ENCODE measurements at places on chromosomes 6 and 20. TPM values are rescaled to one million over a fixed set of nuclear protein-coding genes. Genes with fewer than 3 reads are reported as not detected.

The C2 gene
- total RNA-seq: 1.0 TPM

The APOM gene
- 3.6 TPM for total RNA-seq

The B3GAT2 gene
- not detected for total RNA-seq

The HUS1B gene
- total RNA-seq: 0.86 TPM

The FAM184A gene
- 5.9 TPM for total RNA-seq

The NT5E gene
- total RNA-seq: 3.4 TPM

The GCNT2 gene
- total RNA-seq: 3.0 TPM

DNA sequence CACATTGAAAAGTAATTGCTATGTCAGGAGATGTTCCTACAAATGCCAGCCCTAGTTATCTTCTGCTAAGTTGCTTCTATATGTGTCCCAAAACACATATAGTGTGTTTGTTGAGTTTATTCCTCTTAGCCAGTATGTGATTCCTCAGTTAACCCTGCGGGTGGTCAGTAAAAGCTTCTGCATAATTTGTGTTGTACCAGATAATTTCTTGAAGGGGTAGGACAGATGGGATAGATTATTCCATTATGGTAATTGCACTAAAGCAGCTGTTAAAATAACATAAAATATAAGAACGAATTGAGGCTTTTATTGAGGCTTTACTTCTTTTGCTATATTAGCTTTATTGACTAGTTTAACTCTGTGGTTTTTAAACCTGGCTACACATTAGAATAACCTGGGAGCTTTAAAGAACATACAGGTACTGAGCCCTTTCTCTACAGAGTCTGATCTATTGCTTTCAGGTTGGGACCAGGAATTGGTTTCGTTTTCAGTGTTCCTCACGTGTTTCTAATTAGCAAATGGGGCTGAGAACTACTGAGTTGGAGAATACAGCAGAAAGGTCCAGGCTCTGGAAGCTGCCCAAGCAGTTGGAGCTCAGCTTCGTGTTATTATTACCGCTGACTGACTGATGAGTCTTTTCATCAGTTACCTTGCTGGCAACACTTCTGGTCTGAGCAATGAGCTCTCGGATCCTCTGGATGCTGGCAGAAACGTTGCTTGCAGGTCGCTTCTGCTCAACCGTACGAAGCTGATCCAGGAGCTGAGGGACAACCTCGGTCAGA lies 56.9 kb downstream of the FAM229B start:
- no peaks in the 10 kb centered on the region for H3K36me3 ChIP-seq
- peaks cover 14% of the 10 kb centered on the region for H3K27me3 ChIP-seq
- no peak for DNase-seq
- H3K4me1 ChIP-seq: peaks cover 1% of the 10 kb centered on the region

- peaks cover 42% of the 10 kb centered on the region for H3K4me1 ChIP-seq
- H3K4me3 ChIP-seq: peak overlapping the region; percentile 96
- H3K36me3 ChIP-seq: peaks cover 42% of the 10 kb centered on the region
- H3K27ac ChIP-seq: peak overlapping the region; percentile 99
- peak; percentile 44 for DNase-seq
These were observed 1.1 kb upstream of the RPS12 start for GRCh38 chr6:132813173-132813856.

DNA sequence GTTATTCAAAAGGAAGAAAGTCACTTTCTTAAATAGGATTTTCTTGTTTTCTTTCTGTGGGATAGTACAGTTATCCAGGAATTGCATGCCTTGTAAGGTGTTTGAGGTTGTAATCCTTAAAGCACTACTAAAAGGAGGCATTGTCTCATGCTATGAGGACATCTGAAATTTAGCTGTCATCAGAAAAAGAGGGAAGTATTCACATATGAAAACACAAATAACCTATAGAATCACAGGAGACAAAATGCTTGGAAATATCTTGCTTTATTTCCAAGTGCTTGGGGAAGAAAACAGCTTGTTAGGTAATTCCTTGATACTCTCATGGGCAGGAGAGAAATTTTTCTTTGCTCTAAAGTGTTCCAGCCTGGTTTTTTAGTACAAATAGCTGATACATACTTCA lies 40.1 kb downstream of the HECA start:
- H3K36me3 ChIP-seq: peaks cover 74% of the 10 kb centered on the region
- peaks cover 78% of the 10 kb centered on the region for H3K4me1 ChIP-seq
- no peak for DNase-seq
- no peaks in the 10 kb centered on the region for H3K27me3 ChIP-seq

- peaks cover 8% of the 10 kb centered on the region for H3K27me3 ChIP-seq
- H3K4me1 ChIP-seq: no peaks in the 10 kb centered on the region
- no peaks in the 10 kb centered on the region for H3K36me3 ChIP-seq
- no peak for DNase-seq
These were observed 131.4 kb downstream of the SYCP2 start for GRCh38 chr20:59802018-59802417.

DNA sequence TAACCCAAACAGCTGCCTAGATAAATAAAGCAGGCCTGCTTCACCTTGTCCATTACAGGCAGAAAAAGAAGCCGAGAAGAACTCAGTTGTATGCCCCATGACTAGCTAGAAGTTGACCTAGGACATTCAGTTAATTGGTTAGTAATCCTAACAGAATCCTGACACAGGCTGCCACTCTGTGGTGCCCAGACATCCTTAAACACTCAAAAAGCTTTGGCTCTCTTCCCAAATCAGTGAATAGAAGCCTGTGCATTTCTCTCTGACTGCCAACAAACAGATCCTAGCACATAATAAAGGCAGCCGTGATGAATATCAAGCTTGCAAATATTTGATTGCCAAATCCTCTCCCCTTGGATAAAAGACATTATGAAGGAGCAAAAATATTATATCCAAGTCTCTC lies 519.1 kb upstream of the EYS start:
- H3K27me3 ChIP-seq: no peaks in the 10 kb centered on the region
- H3K36me3 ChIP-seq: no peaks in the 10 kb centered on the region
- no peak for DNase-seq
- no peak overlapping the region for H3K27ac ChIP-seq

GRCh38 chr6:45610832-45611231 lies 233.1 kb upstream of the SUPT3H start:
- H3K4me1 ChIP-seq: peaks cover 35% of the 10 kb centered on the region
- peaks cover 16% of the 10 kb centered on the region for H3K36me3 ChIP-seq
- H3K27me3 ChIP-seq: no peaks in the 10 kb centered on the region

DNA sequence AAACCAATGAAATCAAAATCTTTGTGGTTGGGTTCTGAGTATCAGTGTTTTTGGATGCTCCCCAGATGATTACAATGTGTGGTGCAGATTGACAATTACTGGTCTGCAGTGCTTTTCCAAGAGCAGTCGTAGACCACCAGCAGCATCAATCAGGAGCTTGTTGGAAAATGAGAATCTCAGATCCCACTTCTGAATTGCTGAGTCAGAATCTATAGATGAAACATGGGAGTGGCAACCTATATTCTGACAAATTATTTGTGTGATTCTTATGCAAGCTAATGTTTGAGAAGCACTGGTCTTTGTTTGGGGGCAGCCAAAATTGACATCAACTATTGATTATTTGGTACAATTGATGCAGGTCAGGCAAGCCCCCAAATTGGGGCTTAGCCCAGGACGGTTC lies 539.9 kb upstream of the BTBD3 start:
- no peak overlapping the region for H3K27ac ChIP-seq
- no peak overlapping the region for H3K4me3 ChIP-seq
- DNase-seq: no peak
- H3K27me3 ChIP-seq: no peaks in the 10 kb centered on the region
- H3K36me3 ChIP-seq: no peaks in the 10 kb centered on the region
- no peaks in the 10 kb centered on the region for H3K4me1 ChIP-seq

- H3K36me3 ChIP-seq: no peaks in the 10 kb centered on the region
- H3K4me3 ChIP-seq: no peak overlapping the region
- peaks cover 24% of the 10 kb centered on the region for H3K4me1 ChIP-seq
- no peak overlapping the region for H3K27ac ChIP-seq
- DNase-seq: no peak
These were observed 180.9 kb downstream of the SASH1 start for GRCh38 chr6:148523551-148523950.

DNA sequence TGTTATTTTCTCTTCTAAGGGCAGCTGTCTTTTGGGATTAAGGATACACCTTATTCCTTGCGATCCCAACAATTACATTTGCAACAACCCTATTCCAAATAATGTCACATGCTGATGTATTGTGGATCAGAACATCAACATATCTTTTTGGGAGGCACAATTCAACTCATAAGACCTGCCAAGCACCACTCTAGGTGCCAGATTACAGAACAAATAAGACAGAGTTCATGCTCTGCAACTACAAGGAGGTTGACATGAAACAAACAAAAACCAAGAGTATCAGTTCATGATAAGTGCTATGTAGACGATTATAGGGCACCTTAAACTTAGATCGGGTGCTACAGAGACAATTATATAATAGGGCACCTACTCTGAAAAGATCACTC lies 203.2 kb upstream of the SGK1 start:
- no peak for DNase-seq
- H3K4me3 ChIP-seq: no peak overlapping the region
- H3K4me1 ChIP-seq: peaks cover 18% of the 10 kb centered on the region
- H3K27ac ChIP-seq: no peak overlapping the region
- H3K27me3 ChIP-seq: no peaks in the 10 kb centered on the region

GRCh38 chr20:33835615-33836172 lies 24.5 kb downstream of the CHMP4B start:
- no peak overlapping the region for H3K4me3 ChIP-seq
- DNase-seq: no peak
- H3K36me3 ChIP-seq: peaks cover 44% of the 10 kb centered on the region
- H3K27ac ChIP-seq: no peak overlapping the region
- no peaks in the 10 kb centered on the region for H3K27me3 ChIP-seq
- peaks cover 31% of the 10 kb centered on the region for H3K4me1 ChIP-seq

DNA sequence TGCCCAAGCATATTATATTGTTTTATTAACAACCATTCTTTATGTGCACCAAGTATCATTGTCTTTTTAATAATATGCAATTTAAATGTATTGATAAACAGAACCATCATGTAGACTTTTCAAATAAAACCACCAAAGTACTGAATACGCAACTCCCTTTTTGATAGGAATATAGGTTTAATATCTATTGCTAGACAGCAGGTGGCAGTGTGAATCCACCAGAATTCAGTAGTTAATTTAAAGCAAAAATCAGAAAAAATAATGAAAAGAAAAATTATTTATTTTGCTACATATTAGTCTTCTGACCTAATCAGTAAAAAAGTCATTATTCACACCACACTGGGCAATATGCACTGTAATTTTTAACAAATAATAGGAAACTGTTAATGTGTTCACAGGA lies 143.7 kb downstream of the KLHL32 start:
- H3K27ac ChIP-seq: no peak overlapping the region
- no peak overlapping the region for H3K4me3 ChIP-seq
- no peaks in the 10 kb centered on the region for H3K27me3 ChIP-seq
- peaks cover 7% of the 10 kb centered on the region for H3K4me1 ChIP-seq
- H3K36me3 ChIP-seq: no peaks in the 10 kb centered on the region

GRCh38 chr6:168929871-168930450 lies 323.7 kb downstream of the THBS2 start:
- no peak overlapping the region for H3K4me3 ChIP-seq
- DNase-seq: no peak
- H3K27ac ChIP-seq: no peak overlapping the region
- peaks cover 5% of the 10 kb centered on the region for H3K27me3 ChIP-seq

Measured in activated CD4-positive, alpha-beta memory T cell treated with anti-CD3 and anti-CD28 coated beads, Interleukin-2, amount 10 ng/mL, durations not matched to agents 7 days and 5 days (primary cell).